Stimulated activated CD4-positive, alpha-beta T cell treated with anti-CD3 and anti-CD28 coated beads, Interleukin-1b, Interleukin-23, amount 100 ng/mL, for 4 hours (primary cell): ENCODE measurements at places on chromosomes 6 and 20.
A peak's percentile ranks its signal among the peaks of the same experiment; 100 is the strongest.

DNA sequence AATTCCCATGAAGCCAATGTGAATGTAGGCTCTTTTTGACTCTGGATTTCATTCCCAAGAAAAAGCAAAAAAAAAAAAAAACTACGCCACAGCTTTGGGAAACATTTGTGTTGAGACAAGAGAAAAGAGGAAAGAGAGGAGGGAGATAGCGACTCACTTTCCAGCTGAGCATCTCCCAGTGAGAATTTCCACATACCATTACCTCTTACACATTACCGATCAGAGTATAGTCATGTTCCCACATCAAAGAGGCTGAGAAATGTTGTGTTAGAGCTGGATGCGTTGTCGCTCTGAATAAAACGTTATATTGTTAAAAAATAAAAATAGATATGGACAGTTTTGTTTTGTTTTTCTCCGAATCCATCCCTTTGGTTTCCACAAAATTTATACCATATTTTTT is 1019.3 kb upstream of the ADGRB3 start:
- no peak for DNase-seq

- no peak for DNase-seq
Observed at GRCh38 chr6:67501755-67502154, 1133.3 kb upstream of the ADGRB3 start.

- DNase-seq: no peak
Observed at GRCh38 chr6:47008397-47008763, 33.8 kb downstream of the ADGRF1 start.

GRCh38 chr20:3247638-3248037 is 8.6 kb upstream of the SLC4A11 start:
- no peak for DNase-seq

DNA sequence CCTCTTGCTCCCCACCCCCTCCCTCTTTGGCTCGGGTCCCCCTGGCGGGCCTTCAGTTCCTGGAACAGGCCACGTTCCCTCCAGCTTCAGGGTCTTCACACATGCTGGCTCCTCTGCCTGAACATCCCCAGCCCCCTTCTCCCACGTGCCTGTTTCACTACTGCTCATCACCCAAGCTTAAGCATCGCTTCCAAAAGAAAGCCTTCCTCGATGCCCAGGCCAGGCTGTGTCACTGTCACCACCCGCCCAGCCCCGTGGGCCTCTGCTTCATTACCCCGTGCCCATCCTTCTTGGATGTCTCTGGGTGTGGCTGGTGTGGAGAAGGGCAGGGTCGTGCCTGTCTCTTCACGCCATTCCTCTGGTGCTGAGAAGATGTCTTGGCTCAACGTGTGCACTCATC is 2.8 kb downstream of the DLGAP4 start:
- no peak for DNase-seq

- no peak for DNase-seq
Observed at GRCh38 chr6:160121981-160122380, 366 bp downstream of the SLC22A1 start.

DNA sequence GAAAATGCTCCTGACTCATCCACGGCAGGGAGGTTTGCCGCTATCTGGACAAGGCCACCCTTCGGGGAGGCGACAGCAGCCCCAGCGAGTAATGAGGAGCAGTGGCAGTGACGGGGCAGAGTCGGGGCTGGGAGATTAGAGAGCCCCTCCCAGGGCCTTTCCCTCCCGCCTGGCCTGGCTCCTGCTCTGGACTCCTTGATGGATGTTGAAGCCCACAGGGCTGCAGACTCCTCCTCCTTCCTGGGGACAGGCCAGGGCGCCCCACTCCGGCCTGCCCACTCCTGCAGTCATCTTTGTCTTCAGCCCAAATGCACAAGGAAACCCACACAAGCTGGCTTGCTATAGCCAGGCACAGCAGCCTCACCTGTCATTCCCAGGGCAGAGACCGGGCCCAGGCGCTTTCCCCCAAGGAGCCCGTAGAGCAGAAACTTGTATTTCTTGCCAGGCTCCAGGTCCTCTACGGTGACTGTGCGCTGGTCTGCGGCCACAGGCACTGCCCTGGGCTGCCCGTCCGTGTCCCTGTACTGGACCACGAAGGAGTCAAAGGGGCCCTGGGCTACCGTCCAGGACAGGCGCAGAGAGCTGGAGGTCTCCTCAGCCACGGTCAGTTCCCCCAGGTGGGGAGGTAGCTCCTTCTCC is 7.7 kb downstream of the CYP21A2 start:
- no peak for DNase-seq

DNA sequence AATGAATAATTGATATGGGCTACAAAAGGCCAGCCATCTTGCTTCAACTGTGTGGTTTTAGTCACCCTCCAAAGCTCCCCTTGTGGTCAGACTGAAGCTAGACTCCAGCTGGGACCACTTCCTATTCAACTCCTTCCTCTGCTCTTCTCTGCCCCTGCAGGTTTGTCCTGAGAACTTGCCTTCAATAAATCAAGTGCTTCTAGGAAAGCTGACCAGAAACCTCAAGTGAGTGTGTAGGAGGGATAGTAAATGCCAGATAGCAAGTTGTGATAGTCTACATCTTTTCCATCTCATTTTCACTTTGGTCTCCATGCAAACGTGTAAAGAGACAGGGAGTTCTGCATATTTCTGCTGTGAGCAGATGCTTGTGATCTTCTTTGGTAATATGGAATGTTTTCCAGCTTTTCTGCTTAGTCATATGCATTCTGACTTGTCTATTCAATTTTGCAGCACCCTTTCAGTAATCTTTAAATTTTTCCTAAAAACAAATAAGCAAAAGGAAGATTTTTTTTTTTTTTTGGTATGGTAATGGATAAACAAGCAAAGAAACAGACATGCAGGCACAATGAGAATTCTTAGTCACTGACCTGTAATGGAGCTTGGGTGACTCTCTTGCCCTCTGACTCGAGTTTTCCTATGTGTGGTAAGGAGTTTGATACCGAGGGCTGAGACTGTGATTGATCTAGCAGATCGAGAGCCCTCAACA is 201.3 kb upstream of the BTBD3 start:
- no peak for DNase-seq

GRCh38 chr20:3158968-3159431 is 665 bp downstream of the FASTKD5 start:
- no peak for DNase-seq

DNA sequence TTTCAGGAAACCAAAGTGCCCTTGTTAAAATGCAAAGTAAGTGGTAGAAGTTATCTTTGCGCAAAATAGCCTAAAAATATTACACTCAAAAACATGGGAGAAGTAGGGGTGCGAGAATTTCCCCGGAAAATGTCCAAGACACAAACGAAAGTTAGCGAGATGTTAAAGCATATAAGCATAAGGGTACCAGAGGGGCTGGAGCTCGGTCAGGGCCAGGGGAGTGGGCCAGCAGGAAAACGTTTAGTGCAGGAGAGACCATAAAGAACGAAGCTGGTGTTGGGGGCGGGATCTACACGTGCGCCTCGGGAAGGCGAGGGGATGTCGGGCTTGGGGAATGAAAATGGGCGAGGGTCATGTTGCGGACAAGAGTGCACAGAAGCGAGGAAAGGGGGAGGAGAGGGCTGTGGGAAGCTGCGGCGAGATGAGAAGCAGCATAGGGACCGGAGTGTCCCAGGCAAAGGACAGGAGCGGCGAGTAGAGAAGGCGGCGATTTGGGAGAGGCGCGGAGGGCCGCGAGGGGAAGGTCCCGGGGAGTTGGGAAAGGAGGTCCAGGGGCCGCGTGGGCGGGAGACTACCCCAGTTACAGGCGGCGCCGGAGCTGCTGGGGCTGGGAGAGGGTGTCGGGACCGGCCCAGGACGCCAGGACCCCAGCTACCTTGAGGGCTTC is 600 bp downstream of the XPO5 start:
- peak; percentile 23 for DNase-seq

DNA sequence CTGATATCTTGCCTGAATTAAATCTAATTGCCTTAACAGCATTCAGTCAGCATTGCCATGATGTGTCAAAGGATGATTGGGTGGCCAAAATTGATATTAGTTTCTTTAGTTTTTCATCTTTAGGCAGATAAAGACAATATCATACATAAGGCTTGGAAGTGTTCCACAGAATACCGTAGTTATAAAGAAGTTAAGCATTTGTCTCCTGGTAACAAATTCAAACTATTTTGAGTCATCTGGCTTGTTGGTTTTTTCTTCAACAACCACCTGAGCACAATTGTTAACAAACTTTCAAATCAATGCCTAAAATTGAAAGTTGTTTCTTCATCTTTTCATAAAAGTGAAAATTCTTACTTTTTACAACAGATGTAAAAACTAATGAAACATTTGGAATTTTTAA is 47.5 kb upstream of the ADGRF5 start:
- no peak for DNase-seq

- no peak for DNase-seq
Observed at GRCh38 chr20:574297-574942, 30.8 kb upstream of the CSNK2A1 start.

GRCh38 chr6:131002661-131002980 is 60.4 kb downstream of the EPB41L2 start:
- DNase-seq: no peak

DNA sequence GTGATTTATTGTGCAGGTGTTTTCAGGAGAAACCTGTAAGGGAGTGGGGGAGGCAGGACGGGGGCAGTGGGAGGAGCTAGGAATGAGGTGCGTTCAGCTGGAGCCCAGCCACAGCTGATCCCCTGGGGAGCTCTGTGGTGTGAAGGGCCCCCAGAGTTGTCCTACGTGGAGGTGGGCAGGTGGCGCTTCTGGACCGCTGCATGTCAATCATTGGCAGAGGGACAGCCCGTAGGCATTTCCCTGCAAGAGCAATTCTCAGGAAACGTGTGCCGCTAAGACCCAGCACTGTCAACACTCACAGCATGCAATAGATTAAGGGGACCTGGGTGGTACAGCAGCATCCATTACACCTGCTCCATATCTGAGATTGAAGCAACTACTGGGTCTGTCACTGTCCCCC is 88.0 kb downstream of the PRND start:
- no peak for DNase-seq

DNA sequence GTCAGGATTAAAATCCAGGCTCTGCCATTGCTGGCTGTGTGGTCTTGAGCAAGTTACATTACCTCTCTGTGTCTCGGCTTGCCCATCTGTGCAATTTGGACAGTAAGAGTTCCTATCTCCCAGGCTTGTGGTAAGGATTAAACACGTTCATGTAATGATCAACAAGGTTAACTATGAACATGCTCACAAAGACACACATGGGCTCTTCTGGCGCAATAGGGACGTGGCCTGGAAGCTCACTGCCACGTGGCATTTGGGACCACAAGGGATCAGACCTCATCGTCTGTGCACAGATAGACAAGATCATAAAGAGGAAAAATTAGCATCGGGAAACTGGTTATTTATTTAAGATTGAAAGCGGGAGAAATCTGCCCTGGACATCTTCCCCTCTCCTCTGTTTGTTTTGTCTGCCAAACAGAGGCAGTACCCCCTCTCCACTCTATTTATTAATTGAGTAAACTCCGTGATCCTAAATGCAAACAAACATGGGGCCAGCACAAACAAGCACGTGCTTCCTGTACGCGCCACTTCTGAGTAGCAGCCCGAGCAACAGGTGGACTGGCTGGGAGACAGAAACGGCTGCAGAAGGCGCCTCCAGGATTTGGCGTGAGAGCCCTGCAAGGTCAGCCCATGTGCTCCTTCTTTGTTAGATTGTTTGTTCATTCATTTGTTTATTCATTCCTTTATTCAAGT is 95.0 kb downstream of the CDH26 start:
- DNase-seq: no peak

- DNase-seq: no peak
Observed at GRCh38 chr20:8624046-8624445, 444.8 kb upstream of the PLCB4 start.

GRCh38 chr6:147588469-147588868 is 80.0 kb downstream of the SAMD5 start:
- no peak for DNase-seq

- no peak for DNase-seq
Observed at GRCh38 chr20:59014680-59015389, 4.4 kb upstream of the TUBB1 start.

DNA sequence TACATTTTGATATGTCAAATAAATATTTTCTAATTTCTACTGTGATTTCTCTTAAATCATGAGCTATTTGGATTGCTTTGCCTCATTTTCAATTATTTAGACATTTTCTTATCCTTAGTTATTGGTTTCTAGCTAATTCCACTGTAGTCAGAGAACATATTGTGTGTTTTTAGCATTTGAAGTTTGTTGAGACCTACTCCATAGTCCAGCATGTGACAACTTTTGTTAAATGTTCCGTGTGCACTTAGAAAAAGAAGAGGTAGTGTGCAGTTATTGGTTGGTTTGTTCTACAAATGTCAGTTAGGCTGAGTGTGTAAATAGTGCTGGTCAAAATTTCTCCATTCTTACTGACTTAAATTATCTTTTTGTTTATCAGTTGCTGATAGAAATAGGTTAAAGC is 138.8 kb downstream of the BCAS1 start:
- no peak for DNase-seq

DNA sequence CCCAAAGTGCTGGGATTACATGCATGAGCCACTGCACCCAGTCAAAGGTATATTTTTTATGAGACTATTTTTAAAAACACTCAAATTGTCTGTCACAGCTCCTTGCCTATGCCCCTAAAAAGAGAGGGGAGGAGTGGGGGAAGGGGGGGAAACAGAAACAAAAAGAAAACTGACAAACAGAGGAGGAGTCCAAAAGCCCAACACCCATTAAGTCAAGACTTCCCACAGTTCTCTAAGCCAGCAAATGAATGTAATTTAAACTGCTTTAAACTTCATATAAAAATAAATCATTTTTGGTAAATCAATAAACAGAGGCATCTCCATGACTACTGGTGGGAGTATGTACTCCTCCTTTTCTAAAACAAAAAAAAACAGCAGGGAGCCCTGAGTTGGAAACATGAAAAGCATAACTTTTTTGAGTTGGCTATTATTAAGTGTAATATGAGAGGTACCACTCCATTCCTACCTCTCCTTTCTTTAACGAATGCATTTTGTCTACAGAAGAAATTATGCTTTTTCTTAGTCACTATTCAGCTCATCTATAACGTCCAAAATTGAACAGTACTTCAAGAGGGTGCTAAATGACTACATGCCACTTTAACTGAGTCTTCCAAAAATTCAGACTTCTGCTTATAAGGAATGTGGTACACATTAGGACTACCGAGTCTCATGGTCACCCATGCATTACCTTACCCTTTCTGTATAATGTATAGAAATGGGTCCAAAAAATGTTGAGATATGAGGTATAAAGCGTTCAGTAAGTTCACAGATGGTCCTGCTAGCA is 119.0 kb upstream of the PRSS16 start:
- no peak for DNase-seq

- DNase-seq: no peak
Observed at GRCh38 chr20:22542427-22542826, 41.9 kb downstream of the FOXA2 start.

GRCh38 chr20:31678389-31679356 is 41.0 kb downstream of the COX4I2 start:
- DNase-seq: no peak

DNA sequence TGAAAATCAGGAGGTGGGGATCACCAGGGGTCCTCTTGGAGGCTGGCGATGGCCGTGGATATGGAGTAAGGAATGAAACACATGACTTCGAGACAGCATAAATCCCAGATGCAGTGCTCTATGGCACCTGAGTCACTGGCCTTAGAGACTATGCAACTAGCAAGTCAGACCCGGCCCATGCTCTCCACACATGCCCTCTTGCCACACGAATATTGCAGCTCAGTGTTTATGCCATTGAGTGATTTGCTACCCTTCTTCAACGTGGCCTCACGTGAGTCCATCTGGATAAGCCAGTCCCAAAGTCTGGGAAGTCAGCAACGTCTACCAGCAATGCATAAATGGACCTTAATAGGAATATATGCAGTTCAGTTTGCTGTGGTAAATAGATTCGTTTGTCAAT is 466.3 kb downstream of the CD83 start:
- DNase-seq: no peak

- DNase-seq: no peak
Observed at GRCh38 chr6:31118178-31118577, 2.1 kb downstream of the CDSN start.

GRCh38 chr6:30265181-30265580 is 52.0 kb upstream of the TRIM26 start:
- no peak for DNase-seq
